Stimulated activated effector memory CD8-positive, alpha-beta T cell treated with anti-CD3 and anti-CD28 coated beads, Interleukin-12 subunit alpha, Interleukin-12 subunit beta, amount 100 ng/mL, for 72 hours (primary cell): ENCODE measurements at places on chromosomes 3 and 15.

- DNase-seq, result no peak
These were observed 43.6 kb downstream of the FOXB1 start for GRCh38 chr15:60047701-60048100.

DNA sequence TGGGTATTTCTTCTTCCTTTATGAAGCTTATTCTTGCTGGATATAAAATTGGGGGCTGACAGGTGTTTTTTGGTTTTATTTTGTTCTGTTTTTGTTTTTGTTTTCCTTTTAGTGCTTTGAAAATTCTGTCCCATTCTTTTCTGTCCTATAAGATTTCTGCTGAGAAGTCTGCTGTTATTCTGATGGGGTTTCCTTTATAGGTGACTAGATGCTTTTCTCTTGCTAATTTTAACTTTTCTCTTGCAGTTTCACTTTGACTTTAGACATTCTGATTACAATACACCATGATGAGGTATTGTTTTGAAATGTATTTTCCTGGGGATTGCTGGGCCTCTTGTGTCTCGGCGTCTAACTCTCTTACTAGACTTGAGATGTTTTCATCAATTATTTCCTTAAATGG, 22.8 kb downstream of the TTC14 start:
- DNase-seq, result no peak

DNA sequence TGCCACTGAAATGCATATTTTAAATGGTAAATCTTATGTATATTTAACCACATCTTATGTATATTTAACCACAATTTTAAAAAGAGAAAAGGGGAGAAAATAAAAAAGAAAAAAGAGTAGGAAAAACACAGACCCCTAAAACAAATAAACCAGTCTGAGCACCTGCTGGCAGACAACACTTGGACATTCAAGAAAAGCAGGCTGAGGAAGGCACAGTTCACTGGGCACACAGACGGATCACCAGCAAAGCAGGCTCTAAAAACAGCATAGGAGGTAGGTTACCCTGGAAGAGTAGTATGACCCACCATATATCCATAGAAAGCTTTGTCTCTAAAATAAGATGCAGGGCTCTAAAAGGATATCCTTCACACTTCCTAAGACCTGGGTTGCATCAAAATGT, 27.0 kb downstream of the AAGAB start:
- DNase-seq, result no peak

DNA sequence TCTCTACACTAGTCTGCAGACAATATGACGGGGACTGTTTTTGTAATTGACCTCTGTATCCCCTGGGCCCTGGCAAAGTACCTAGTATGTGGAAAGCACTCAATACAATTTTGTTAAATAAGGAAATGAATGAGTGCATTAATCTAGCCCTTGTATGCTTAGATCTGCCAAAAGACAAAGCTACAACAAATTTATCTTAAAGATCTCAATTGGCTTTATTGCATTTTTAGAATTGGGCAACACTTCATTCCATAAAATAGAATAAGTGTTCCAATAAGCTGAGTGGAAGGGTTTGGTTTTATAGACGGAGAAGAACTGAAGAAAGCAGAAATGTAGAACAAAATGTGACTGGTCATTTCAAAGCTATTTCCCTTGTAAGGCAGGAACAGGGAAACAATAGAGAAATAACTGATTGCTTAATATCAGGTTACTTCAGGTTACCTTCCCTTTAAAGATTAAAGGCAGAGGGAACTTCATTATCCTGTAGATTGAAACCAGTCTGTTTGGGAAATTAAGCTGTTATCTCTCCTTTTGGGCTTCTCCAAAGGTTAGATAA, 108.3 kb upstream of the MME start:
- DNase-seq, result no peak

- DNase-seq, result peak; percentile 65
These were observed at the start of gene GATM for GRCh38 chr15:45378149-45378912. Gene GATM (minus strand): TSS chr15:45378544. CDS start chr15:45378453, 91 bp downstream.
